ENCODE measurements at places on chromosomes 11 and 22.
A peak's percentile ranks its signal among the peaks of the same experiment; 100 is the strongest.

DNA sequence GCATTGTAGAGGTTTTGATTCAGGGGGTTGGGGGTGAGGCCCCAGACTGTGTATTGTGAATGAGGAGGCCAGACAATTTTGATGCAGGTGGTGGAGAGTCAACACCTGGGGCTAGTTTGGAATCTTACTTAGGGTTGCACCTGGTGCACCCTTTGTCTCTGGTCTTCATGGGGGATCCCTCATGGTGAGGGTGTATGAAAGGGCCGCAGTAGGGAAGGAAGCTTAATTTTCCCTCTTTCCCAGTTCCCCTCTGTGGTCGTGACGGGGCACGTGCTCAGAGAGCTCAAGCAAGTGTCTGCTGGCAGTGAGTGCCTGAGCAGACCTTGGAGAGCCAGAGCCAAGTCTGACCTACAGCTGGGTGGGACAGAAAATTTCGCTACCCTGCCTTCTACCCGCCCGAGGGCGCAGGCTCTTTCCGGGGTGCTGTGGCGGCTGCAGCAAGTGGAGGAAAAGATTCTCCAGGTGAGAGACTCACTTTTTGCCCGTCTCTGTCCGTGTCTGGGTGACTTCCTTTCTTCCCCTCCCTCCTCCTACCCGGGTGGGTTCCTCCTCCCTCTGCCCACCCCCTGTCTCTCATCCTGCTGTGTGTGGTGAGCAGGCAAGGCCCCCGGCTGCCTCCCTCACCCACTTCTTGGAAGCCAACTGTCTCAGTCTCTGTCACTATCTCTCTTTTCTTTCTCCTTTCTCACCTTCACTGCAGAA is 131.7 kb downstream of the MICAL2 start:
- no peak for DNase-seq

DNA sequence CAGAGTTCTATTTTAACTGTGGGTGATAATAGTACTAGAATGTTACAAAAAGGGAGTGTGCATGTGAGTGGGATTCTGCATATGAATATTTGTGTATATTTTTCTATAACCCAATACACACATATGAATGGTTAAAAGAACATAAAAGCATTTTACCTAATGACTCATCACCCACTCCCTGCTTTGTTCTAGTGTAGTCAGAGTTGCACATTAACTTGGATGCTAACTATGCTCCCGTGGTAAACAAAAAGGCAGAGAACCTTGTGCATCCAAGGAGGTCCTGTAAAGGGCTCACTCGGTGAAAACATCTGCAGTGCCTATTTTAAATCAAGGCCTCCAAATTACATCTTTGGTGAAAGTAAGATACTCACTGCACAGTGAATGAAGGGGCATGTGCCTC is 1289.4 kb downstream of the LRRC4C start:
- DNase-seq = no peak

GRCh38 chr11:64379817-64380709 is 21.1 kb downstream of the RPS6KA4 start:
- DNase-seq = no peak

DNA sequence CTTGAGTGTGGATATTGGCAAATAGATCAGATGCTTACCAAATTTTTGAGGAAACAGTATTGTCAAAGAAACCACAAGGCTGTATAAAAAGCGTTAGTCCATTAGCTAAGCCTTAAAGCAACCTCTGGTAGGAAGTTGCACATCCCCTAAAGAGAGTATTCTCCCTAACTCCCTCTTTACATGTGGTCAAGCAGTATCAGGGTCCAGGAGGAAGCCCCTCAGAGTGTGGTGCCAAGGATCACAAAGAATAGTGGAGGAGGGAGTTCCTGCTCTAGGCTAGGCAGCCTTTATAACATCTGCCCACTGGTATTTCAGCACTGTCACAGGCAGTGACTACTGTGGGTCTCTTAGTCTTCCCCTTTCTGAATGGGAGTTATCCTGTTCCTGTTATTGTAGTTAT is 18.8 kb upstream of the AMPD3 start:
- DNase-seq = peak; percentile 95

GRCh38 chr22:46931881-46932280 is 169.4 kb downstream of the TBC1D22A start:
- no peak for DNase-seq

DNA sequence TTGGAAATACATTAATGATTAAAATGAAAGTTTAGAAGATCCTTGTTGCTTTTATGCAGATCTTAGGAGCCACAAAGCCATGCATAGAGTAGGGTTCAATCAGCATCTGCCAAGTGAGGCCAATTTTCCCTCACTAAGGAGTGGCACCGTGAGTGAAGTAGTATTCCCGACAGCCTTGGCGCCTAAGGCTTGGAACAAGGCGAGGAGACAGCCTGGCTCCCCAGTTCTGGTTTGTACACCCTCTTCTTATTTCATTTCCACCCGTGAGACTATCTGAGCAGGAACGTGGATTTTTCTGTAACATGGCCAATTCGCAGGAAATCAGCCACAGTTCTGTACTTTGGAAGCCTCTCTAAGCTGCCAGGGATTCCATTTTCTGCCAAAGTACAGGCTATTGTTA is 22.6 kb downstream of the FADS2 start:
- DNase-seq = no peak

- no peak for DNase-seq
Observed at GRCh38 chr11:76371170-76371569, 9.8 kb downstream of the THAP12 start.

- no peak for DNase-seq
Observed at GRCh38 chr11:28315440-28315839, 207.3 kb downstream of the METTL15 start.

DNA sequence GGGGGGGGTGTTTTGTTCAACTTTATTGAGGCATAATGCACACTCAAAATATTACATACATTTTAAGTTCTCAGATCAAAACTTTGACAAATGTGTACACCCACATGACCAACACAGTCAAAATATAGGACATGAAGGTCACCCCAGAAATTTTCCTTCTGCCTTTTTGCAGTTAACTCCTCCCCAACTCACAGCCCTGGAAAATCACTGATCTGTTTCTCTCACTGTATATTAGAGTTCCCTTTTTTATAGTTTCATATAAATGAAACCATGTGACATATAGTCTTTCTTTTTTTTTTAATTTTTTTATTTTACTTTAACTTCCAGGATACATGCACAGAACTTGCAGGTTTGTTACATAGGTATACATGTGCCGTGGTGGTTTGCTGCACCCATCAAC is 4.6 kb downstream of the TMPRSS5 start:
- DNase-seq = no peak

DNA sequence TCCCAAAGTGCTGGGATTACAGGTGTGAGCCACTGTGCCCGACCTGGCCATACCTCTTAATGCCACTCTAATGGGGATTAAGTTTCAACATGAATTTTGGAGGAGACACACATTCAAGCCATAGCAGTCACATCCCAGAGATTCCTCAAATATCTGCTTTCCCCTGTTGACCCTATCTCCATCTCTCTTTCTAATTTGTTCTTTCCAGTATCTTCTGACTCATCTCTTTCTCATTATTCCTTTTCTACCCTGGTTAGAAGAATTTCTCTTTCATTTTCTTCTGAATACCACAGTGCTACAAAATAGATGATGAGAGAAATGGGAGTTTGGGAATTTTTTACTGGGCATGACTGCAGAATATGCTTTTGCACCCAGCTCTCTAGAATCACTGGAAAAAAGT is 5.1 kb downstream of the OR10V1 start:
- DNase-seq = no peak

- no peak for DNase-seq
Observed at GRCh38 chr11:123076484-123076883, 14.5 kb upstream of the HSPA8 start.
